ENCODE measurements at places on chromosomes 12 and 14.
A peak's percentile ranks its signal among the peaks of the same experiment; 100 is the strongest.

GRCh38 chr14:37150414-37150813 is 22.0 kb downstream of the SLC25A21 start:
- DNase-seq = peak; percentile 46

DNA sequence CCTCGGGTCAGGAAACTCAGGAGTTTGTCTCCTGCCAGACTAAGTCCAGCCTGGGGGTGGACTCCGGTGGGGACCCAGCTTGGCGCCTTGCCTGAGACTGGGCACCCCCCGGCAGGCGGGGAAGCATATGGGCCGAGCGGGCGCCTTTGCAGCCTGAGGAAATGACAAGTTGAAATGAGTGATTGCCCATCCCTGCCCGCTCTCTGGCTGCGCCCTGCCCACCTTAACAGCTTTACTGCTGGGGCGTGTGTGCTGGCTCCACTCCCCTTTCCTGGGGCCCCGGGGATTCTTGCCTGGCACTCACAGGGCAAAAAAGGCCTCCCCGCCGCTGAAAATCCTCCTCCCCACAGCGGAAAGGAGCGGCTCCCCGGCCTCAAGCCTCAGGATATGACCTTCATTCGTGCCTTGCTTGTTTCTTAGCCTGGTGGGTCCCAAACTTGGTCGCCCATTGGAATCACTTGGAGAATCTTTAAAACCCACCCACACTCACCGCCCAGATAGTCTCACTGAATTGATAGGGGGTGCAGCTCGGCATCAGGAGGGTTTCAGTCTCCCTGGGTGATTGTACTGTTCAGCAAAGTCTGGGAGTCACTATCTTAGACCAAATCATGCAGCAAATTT is 1.5 kb downstream of the RFLNA start:
- no peak for DNase-seq

GRCh38 chr12:53225635-53226424 is 6.2 kb downstream of the RARG start:
- no peak for DNase-seq

DNA sequence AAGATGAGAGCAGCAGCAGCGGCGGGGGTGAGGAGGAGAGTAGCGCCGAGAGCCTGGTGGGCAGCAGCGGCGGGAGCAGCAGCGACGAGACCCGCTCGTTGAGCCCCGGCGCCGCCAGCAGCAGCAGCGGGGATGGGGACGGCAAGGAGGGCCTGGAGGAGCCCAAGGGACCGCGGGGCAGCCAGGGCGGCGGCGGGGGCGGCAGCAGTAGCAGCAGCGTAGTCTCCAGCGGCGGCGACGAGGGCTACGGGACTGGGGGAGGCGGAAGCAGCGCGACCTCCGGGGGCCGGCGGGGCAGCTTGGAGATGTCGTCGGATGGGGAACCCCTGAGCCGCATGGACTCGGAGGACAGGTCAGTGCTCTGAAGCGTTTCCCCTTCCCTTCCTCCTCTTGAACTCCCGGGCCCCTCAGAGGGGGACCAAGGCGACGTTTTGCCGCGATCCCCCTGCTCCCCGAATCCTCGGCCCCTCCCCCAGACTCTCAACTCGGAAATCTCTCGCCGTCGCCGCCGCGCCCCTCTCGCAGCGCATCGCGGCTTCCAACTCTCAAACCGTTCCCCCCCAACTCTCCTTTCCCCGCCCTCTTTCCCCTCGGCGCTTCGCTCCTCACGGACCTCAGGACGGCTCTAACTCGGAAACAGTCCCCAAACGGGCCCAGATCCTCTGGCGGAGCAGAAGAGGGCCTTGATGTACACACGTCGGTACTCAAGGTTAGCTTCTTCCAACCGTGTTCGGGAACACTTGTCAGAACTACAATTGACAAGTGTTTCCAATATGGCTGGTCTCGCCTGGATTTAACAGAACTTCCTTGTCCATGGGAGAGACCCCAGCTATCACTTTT is 947 bp downstream of the AEBP2 start:
- peak; percentile 9 for DNase-seq

DNA sequence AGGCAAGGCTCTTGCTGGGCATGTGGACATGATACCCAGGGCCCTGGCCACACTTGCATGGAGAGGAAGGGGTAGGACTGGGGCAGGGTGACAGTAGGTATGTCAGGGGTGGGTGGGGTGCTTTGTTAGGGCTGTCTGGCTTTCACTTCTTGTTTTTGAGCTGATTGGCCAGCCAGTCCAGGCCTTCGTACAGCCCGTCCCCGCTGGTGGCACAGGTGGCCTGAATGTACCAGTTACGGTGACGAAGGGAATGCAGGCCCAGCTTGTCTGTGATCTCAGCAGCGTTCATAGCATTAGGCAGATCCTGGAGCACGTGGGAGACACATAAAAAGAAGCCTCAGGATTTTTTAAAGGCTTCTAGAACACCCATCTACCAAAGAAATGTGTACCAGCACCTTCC is 13.5 kb upstream of the FKBP11 start:
- no peak for DNase-seq

- DNase-seq = no peak
Observed at GRCh38 chr12:105820429-105821125, 318.2 kb downstream of the NUAK1 start.

DNA sequence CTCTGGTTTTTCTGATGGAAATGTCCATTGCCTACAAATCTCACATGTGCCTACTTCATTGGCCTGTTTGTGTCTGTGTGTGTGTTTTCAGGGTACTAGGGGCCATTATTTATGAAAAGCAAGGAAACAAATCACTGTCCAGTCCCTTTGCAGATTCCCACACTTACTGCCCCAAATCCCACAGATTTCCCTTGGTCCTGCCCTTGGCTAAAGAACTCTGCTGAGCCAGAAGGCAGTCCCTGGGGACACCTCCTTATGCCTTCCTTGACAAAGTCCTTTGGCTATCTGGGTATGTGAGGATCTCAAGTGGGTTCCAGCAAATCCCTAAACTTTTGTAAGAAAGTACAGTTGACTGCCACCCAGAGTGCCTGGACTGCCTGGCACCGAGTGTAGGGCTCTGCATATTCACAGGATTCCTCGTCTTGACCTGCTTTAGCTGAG is 388.1 kb downstream of the BCAT1 start:
- DNase-seq = no peak

- no peak for DNase-seq
Observed at GRCh38 chr12:132522592-132523380, 32.8 kb downstream of the FBRSL1 start.

DNA sequence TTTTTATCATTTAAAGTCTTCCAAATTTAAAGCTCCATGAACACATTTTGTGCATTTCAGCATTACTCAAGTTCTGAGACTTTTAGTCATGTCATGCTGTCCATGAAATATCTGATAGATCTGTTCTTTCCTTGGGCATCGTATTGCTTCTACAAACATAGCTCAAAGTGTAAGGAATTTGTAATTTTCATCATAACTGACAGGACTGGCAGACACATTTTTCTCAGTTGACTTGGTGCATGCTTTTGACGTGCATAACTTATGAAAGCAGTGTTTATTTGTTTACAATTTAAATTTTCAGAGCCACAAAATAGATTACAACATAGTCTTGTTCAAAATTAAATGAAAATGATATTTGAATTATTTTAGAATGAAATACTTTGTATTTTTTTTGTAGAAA is 812.1 kb upstream of the NOVA1 start:
- no peak for DNase-seq

DNA sequence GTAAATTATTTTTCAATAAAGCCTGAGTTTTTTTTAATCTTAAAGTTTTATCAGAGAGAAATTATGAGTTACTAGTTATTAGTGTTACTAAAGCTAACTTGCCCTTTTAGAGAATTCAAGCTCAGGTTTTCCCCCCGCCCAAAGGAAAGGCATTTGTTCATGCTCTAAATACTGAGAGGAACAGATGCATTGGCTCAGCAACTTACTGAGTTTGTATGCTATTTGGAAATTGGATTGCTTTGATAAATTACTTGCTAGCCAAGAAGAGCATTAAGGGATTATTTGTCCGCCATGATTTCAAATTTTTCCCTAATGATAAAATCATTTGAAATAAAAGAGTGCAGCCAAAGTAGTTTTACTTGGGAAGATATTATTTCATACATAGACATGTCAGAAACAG is 149.4 kb downstream of the METTL25 start:
- no peak for DNase-seq

GRCh38 chr14:56004786-56005185 is 113.4 kb upstream of the PELI2 start:
- no peak for DNase-seq

DNA sequence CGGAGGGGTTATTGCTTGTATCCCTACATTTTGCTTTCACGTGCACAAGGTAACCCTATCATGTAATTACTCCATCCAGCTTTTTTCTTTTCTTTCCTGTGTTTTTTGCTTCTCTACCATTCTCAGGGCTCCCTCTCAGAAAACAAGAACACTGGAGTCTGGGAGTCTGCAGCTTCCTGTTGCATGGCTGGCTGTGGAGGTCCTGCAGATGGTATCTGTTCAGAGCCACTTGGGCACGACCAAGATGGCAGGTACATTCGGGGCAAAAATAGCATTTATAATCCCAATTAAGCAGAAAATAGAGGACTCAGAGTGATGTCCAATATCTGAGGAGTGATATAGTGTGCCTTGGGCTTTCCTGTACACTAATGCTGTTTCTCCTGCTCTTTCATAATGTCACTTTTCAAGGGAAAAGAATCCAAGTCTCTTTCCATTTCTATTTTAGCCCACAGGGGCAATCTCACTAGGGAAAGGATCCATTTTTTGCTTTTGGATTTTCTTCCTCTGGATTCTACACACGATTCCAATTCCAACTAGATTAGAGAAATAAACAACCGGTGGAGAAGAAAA is 3.2 kb upstream of the NUMB start:
- no peak for DNase-seq

DNA sequence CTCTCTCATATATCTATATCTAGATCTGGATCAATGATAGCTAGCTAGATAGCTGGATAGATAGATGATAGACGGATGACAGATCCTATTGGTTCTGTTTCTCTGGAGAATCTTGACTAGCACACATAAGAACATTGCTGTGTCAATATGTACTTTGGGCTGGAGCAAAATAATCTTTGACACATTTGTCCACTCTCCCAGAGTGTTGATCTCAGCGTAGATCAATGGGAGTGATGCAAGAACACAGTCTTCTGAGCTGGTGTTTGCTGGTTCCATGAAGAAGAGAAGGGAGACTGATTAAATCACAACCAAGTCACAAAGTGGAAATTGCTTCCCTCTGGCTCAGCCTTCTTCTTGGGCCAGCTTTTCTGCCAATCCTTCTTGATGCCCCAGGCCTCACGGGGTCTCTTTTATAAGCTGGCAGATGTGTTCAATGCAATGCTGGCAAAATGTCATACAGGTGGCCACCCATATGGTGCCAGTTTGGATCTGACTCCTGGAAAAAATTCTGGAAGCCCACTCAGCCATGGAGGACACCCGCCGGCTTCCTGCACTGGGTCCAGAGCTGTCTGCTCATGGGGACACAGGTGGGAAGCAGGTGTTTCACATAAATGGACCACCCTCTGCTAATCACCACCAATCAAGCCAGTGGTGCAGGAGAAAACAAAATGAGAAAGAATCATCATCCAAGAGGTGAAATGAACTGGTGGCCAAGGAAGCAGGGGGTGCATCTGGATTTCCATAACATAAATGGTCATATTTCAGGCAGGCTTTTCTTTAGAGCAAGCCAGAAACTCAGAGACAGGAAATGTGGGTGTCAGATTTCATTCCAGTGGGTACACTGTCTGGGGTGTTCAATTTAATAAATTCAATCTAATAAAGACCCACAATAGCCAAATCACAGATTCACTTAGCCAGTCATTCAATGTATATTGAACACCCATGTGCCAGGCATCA is 310.3 kb downstream of the DPF3 start:
- DNase-seq = no peak

DNA sequence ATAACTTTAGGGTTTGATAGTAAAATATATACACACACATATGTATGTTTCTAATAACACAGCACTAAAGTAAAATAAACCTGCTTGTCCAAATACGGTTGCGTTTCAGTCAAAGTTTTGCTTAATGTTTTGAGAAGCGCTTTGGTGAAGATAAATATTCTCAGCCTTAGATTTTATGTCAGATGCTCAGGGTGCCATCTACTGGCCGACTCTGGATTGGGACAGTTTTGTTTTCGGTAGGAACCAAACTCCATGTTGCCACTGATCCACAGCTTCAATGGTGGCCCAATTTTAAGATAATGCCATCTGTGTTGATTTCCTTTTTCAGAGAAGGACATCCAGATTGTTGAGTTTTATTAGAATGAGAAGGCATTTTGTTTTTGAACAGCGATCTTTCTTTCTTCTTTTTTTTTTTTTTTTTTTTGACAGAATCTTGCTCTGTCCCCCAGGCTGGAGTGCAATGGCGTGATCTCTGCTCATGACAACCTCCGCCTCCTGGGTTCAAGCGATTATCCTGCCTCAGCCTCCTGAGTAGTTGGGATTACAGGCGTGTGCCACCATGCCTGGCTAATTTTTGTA is 43.1 kb downstream of the LLPH start:
- no peak for DNase-seq

GRCh38 chr12:76504606-76505005 is 55.0 kb downstream of the OSBPL8 start:
- no peak for DNase-seq

GRCh38 chr14:49615776-49616175 is 4.7 kb downstream of the RPL36AL start:
- no peak for DNase-seq

GRCh38 chr14:83825843-83826242 is 1704.1 kb upstream of the FLRT2 start:
- DNase-seq = no peak

DNA sequence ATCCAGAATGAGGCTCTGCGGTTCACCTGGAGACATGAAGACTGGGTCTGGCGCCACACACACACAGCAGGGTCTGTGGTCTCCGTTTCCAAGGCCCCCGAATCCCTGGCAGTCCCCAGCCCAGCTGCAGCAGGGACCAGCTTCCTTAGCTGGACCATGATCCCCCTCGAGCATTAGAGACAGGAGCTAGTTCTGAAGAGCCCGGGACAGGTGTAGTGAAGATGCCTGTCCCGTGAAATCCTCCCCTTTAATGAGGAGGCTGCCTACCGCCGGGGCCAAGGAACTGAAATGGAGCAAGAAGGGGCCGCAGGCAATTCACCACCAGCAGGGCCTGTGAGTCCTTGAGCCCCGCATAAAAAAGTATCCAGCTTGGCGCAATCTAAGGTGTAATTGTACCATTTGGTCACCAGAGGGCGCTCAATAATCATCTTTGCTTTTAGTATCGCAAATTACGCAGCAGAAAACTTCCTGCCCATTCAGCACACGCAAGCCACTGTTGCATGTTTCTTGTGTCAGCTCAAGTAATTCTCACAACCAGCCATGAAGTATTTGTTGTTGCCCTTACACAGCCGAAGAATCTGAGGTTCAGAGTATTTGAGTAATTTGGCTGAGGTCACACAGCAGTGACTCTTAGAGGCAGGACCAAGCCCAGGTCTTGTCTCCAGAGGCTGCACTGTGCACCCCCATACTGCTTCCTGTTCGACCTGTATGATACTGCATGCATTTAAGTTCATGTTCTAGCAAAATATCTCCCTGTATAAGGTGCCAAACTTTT is 54.3 kb upstream of the PPP2R5C start:
- peak; percentile 83 for DNase-seq

DNA sequence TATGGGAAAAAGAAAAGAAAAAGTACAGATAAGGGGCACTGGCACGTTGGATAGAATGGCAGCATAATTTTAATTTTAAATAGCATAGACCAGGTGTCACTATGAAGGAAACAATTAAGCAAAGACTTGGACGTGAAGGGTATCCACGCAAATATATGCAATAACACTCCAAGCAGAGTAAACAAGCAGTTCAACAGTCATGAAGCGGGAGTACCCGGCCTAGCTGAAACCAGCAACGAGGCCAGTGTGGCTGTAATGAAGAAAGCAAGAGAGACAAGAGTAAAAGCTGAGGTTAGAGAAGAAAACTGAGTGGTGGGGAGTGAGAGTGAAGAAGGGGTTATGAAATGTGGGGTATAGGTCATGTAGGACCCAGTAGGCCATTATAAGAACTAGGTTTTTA is 85.4 kb downstream of the BCL2L14 start:
- DNase-seq = no peak

Data from NCI-H1417 treated with DMSO at 0.1 percent for 48 hours (cell line).